Naive thymus-derived CD4-positive, alpha-beta T cell (primary cell): ENCODE measurements at places on chromosomes 3 and 15. TPM values are rescaled to one million over a fixed set of nuclear protein-coding genes. Genes with fewer than 3 reads are reported as not detected.
A peak's percentile ranks its signal among the peaks of the same experiment; 100 is the strongest.

The STRIT1 gene
- not detected for total RNA-seq

The SLC7A14 gene
- total RNA-seq = not detected

The DPPA2 gene
- not detected for total RNA-seq

The BUB1B gene
- 1.2 TPM for total RNA-seq

The PPARG gene
- total RNA-seq = 0.37 TPM

The CASR gene
- total RNA-seq = not detected

The FOXL2NB gene
- total RNA-seq = not detected in 2 replicates

The DUOXA1 gene
- total RNA-seq = not detected

The DCLK3 gene
- total RNA-seq = not detected

The PDIA3 gene
- total RNA-seq = 397 and 414 TPM in 2 replicates

The CLCN2 gene
- 3.5 and 4.0 TPM in 2 replicates for total RNA-seq

The TMEM212 gene
- not detected for total RNA-seq

The TRIM42 gene
- total RNA-seq = not detected

The PLA2G4D gene
- total RNA-seq = not detected

The CYP1A1 gene
- total RNA-seq = not detected

The FGD5 gene
- total RNA-seq = not detected

- no peak for DNase-seq
- H3K27ac ChIP-seq = no peak overlapping the region
- H3K4me1 ChIP-seq = no peaks in the 10 kb centered on the region
- no peaks in the 10 kb centered on the region for H3K36me3 ChIP-seq
- H3K4me3 ChIP-seq = no peak overlapping the region
- H3K27me3 ChIP-seq = no peaks in the 10 kb centered on the region
These were observed 59.0 kb downstream of the MAGI1 start for GRCh38 chr3:65979731-65980130.

DNA sequence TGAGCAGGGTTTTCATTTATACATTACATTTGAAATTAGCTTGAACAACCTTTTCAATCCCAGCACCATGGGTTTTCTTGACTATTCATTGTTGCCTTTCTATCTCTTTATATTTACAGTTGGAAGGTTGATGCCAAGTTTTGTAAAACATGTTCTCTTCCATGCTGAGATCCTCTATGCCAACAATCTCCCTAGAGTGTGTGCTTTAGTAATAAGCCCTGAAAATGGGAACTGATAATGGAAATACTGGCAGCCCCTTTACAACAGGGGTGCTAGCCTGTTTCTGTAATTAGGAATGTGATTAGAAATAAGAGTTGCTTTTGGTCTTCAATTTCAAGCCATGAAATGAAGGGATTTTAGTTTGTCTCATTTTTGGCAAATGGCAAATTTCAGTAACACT is 239.9 kb upstream of the NAALADL2 start:
- H3K27ac ChIP-seq = no peak overlapping the region
- no peak overlapping the region for H3K4me3 ChIP-seq
- H3K4me1 ChIP-seq = no peaks in the 10 kb centered on the region

GRCh38 chr15:61467823-61468222 is 238.7 kb upstream of the RORA start:
- H3K4me1 ChIP-seq = no peaks in the 10 kb centered on the region
- no peak overlapping the region for H3K4me3 ChIP-seq
- no peaks in the 10 kb centered on the region for H3K27me3 ChIP-seq
- H3K36me3 ChIP-seq = no peaks in the 10 kb centered on the region
- H3K27ac ChIP-seq = no peak overlapping the region
- no peak for DNase-seq

- no peaks in the 10 kb centered on the region for H3K27me3 ChIP-seq
- no peak for DNase-seq
- H3K4me3 ChIP-seq = no peak overlapping the region
- no peak overlapping the region for H3K27ac ChIP-seq
- no peaks in the 10 kb centered on the region for H3K4me1 ChIP-seq
These were observed 1010.6 kb downstream of the ROBO2 start for GRCh38 chr3:78050276-78051065.

DNA sequence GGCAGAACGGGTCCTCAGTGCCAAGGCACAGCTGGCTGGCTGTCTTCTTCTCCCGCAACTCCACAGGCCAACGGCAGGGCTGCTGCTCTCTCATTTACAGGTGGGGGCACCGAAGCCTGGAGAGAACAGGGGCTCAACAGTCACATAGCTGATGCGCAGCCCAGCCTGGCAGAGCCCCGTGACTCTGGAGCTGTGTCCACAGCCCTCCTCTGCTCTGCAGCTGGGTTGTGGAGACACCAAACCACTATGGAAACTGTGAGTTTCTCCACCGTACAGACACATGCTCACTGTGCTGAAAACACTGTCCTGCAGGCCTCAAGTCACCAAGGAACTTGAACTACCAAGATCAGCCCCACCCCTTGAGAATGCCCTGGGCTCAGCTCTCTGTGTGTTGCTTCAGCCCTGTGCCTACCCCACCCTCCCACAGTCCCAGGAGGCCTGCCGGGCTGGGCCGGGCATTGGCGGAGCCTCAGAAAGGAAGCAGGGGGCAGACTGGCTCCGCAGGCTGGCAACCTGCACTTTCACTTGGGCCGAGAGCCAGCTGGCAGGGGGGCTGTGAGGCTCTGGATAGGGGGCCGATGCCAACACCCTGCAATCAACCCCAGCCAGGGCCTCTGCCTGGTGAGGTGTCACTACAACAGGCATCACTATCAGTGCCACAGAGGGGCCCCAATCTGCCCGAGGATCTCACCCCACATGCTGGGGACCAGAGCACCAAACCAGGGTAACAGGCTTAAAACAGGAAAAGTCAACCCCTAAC is 113.7 kb upstream of the RPL32 start:
- no peaks in the 10 kb centered on the region for H3K36me3 ChIP-seq
- no peak for DNase-seq
- peak overlapping the region; percentile 39 for H3K27ac ChIP-seq

- H3K4me3 ChIP-seq = no peak overlapping the region
- no peak for DNase-seq
- no peaks in the 10 kb centered on the region for H3K36me3 ChIP-seq
- no peaks in the 10 kb centered on the region for H3K4me1 ChIP-seq
- no peak overlapping the region for H3K27ac ChIP-seq
- H3K27me3 ChIP-seq = no peaks in the 10 kb centered on the region
These were observed 54.3 kb downstream of the LRRN1 start for GRCh38 chr3:3853544-3853943.

DNA sequence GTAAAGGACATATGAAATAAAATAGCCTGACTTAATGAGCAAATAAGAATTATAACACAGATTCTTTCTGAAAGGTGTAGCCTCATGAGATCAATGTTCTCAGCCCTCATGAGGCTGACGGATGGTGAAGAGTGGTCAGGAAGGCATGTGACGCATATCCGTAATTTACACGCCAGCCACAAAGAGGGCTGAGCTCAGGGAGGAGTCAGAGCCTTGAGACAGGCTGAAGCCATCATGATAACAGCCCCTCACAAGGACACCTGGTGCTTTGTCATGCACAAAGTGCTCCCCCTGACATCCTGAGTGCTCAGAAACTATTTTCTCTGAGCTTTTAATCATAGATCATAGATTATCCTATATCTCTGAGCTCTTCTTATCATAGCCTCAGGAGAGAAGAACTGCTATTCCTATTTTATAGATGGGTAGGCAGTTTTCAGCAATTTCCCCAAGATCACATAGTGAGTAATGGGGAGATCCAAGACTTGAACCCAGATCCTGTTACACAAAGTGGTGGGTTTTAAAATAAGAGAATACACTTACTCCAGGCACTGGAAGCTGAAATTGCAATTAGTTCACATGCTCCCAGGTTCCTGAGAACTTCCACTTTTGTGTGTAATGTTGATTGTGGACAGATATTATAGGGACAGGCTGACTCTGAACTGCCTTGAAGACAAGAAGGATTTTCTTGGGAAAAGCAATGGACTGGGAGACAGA is 267.1 kb downstream of the RPLP1 start:
- peak; percentile 43 for DNase-seq
- no peaks in the 10 kb centered on the region for H3K27me3 ChIP-seq
- H3K4me3 ChIP-seq = no peak overlapping the region
- H3K36me3 ChIP-seq = no peaks in the 10 kb centered on the region

DNA sequence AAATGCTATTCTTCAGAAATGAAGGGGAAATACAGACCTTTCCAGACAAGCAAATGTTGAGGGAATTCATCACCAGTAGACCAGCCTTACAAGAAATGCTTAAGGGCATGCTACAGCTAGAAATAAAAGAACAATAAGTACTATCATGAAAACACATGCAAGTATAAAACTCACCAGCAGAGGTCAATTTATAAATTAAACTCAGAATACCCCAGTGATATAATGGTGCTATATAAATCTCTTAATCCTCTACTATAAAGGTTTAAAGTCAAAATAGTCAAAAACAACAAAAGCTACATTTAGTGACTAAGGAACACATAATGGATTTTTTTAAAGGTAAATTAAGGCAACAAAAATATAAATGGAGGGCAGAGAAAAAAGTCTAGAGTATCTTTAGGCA is 142.5 kb downstream of the CPNE4 start:
- no peaks in the 10 kb centered on the region for H3K4me1 ChIP-seq
- no peak overlapping the region for H3K27ac ChIP-seq
- no peak for DNase-seq
- no peaks in the 10 kb centered on the region for H3K27me3 ChIP-seq
- no peak overlapping the region for H3K4me3 ChIP-seq
- no peaks in the 10 kb centered on the region for H3K36me3 ChIP-seq

- no peak overlapping the region for H3K4me3 ChIP-seq
- DNase-seq = no peak
- no peaks in the 10 kb centered on the region for H3K27me3 ChIP-seq
- no peaks in the 10 kb centered on the region for H3K36me3 ChIP-seq
- no peaks in the 10 kb centered on the region for H3K4me1 ChIP-seq
- no peak overlapping the region for H3K27ac ChIP-seq
These were observed 41.5 kb downstream of the CP start for GRCh38 chr3:149180057-149180573.

DNA sequence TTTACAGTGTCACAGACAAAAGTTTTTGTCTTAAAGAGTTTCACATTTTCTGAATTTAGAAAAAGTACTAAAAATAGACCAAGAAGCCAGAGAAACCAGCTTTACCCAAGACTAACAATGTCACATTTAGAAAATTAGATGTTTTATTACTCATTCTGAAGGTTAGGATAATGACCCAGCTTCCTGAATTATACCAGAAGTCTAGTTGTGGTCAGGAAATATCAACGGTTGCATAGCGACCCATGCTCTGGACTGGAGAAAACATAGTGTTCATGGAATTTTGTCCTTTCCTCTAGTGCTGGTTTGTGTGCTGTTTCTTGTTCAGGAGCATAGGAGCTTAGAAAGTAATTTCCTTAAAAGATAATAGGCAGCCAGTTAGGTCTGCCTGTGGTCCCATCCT is 59.0 kb downstream of the DPPA2 start:
- DNase-seq = no peak
- H3K4me3 ChIP-seq = no peak overlapping the region
- no peaks in the 10 kb centered on the region for H3K36me3 ChIP-seq
- no peaks in the 10 kb centered on the region for H3K4me1 ChIP-seq
- H3K27me3 ChIP-seq = no peaks in the 10 kb centered on the region
- H3K27ac ChIP-seq = no peak overlapping the region

- H3K4me3 ChIP-seq = no peak overlapping the region
- H3K27ac ChIP-seq = no peak overlapping the region
- H3K4me1 ChIP-seq = no peaks in the 10 kb centered on the region
- H3K36me3 ChIP-seq = no peaks in the 10 kb centered on the region
- no peak for DNase-seq
These were observed 22.2 kb upstream of the TXNRD3 start for GRCh38 chr3:126676919-126677705.

GRCh38 chr3:131655070-131655690 is 152.4 kb upstream of the MRPL3 start:
- DNase-seq = no peak
- H3K4me1 ChIP-seq = no peaks in the 10 kb centered on the region
- H3K4me3 ChIP-seq = no peak overlapping the region

GRCh38 chr3:151166161-151166560 is 36.9 kb downstream of the GPR171 start:
- no peaks in the 10 kb centered on the region for H3K27me3 ChIP-seq
- no peak overlapping the region for H3K27ac ChIP-seq
- no peak for DNase-seq
- peaks cover 14% of the 10 kb centered on the region for H3K4me1 ChIP-seq

DNA sequence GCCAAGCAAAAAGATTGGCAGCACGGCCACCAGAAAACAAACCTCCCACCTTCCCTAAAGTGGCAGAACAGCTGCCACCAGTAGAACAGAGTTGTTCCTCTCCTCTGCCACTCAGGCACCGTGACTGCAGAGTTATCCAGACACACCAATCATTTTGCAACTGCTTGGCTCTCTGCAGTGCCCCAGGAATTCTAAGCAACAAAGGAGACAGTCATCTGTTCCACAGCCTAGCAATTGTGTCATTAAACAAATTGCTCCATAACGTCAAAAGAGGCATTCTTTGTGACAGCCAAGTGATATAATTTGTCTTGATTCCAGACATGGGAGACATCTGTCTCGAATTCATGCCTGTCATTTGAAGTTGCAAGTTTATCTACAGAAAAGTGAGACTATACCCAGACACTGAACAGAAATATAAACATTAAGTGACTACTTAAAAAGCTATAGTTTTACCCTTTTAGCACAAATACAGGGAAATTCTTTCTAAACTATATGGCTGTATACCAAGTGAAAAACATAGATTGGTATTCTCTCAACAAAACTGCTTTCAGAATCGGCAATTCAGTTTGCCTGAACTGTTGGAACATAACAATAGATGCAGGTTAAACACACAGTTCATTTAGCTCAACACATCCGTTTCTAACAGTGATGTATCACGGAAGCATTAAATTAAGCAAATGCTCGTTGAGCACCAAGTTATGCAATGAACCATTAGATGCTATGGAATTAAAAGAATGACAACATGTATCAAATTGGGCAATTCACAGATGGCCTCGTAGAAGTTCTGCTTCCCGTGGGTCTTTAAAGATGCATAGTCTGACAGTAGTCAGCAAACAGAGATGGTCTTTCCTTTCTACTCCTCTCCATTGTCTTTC is 281.3 kb downstream of the FGF12 start:
- no peaks in the 10 kb centered on the region for H3K27me3 ChIP-seq
- no peak overlapping the region for H3K27ac ChIP-seq
- no peaks in the 10 kb centered on the region for H3K36me3 ChIP-seq
- H3K4me1 ChIP-seq = no peaks in the 10 kb centered on the region
- H3K4me3 ChIP-seq = no peak overlapping the region
- no peak for DNase-seq

DNA sequence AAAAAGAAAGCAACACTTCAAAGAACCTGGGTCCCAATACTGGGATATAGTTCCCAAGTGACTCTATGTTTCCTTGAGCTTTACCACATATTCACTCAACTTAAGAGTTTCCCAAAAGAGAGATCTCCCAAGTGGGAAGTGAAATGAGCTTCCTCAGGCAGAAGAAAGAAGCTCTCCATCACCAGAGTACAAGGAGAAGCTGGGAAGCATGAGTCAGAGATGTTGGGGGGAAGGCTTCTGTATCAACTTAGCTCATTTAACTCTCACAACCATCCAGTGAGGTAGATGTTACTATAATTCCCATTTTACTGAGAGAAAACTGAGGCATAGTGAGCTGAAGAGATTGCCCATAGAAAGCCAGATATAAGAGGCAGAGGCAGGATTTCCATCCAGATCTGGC is 47.0 kb upstream of the TRIM42 start:
- DNase-seq = no peak
- no peak overlapping the region for H3K27ac ChIP-seq
